ENCODE measurements at places on chromosomes 2 and 18.

DNA sequence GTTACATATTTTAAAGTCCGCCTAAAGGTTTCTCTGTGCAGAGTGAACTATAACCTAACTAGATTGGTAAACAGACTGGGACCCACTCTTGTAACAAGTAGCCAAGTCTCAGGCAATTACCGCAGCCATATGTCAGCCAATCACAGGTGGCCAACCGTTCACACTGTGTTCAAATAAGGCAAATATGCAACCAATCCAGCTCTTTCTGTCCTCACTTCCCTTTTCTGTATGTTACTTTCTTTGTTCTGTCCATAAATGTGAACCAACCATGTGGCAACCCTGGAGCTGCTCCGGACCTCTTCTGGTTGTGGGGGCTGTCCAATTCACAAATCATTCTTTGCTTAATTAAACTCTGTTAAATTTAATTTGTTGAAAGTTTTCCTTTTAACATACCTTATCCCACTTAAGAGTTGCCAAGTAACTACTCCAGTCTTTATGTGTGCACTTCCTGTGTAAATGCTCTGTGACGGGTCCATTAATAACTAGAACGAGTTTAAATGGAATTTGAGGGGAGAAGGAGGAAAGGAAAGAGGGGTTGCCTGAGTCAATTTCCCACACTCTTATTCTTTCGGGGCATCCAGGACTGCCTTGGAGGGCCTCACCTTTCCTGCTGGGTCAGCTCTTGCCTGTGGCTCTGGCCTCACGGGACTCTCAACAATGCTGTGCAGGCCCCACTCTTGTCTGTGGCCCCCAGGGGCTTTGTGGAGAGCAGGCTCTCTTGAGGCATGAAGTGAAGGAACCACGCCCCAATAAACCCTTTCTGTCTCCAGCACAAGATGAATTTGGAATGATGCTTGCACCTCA, 6.6 kb upstream of the RPL37A start:
- peak; percentile 61 for DNase-seq

- no peak for DNase-seq
Observed at GRCh38 chr2:64866797-64867196, 122.4 kb upstream of the SLC1A4 start.

DNA sequence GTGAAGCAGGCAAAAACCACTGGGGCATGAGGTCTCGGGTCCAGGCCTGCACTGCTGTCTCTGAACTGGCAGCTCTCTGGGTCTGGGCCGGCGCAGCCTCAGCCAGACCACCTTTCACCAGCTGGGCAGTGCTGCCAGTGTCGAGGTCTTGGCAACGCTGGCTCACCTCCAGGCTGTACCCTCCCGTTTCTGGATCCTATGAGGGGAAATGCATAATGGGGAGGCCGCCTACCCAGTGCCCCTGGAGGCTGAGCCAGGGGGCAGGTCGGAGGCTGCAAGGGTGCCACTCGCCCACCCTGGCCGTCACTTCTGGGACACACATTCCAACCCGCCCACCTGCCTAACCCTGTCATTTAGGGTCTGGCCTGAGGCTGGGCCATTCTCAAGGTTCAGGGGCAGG, 24.6 kb downstream of the KIF1A start:
- DNase-seq = no peak

- DNase-seq = no peak
Observed at GRCh38 chr2:50449306-50449705, 582.6 kb downstream of the NRXN1 start.

DNA sequence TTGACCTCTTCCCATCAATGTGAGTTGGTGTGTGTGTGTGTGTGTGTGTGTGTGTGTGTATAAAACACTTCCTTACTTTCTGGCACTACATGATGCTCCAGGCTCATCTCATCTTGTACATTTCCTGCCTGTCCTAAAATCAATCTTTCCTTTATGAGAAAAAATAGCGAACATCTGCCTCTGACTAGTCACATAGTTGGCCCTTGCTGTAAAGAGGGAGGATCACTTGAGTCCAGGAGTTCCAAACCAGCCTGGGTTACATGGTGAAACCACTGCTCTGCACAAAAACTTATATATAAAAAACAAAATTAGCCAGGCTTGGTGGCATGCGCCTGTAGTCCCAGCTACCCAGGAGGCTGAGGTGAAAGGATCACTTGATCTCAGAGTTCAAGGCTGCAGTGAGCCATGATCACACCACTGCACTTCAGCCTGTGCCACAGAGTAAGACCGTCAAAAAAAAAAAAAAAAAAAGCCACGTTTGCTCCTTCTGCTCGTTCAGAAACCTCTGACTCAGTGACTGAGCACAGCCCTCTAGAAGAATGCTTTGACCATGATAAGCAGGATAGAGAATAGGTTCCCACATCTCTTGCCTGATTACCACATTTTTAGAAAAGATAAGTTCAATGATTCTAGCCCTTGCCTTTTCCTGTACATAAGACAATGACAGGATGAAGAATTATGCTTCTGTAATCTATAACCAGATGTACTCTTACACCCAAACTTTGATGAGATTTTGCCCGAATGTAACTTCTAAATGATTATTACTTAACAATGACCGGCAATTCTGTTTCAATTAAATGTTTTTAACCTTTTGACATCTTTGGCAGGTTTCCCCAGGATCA, 45.2 kb upstream of the ST3GAL5 start:
- DNase-seq = no peak

- DNase-seq = no peak
Observed at GRCh38 chr18:8767340-8767739, 62.0 kb downstream of the MTCL1 start.

GRCh38 chr2:48207201-48207641, 300.9 kb upstream of the FBXO11 start:
- no peak for DNase-seq

DNA sequence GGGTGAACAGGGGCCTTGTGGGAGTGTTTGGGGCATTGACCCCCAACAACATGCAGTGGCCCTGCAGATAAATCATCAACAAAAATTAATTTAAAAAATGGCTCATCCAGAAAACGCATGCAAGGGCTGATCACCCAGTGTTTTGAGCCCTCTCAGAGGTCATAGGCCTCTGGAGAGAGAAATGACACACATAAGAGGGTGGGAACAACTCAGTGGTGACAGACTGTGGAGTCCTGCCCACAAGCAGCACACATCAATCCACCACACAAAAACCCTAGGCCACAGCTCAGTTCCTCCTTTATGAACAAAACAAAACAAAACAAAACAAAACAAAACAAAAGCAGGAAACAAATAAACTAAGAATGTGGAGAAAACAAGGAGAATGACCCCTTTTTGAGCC, 351.7 kb upstream of the SPHKAP start:
- DNase-seq = no peak

DNA sequence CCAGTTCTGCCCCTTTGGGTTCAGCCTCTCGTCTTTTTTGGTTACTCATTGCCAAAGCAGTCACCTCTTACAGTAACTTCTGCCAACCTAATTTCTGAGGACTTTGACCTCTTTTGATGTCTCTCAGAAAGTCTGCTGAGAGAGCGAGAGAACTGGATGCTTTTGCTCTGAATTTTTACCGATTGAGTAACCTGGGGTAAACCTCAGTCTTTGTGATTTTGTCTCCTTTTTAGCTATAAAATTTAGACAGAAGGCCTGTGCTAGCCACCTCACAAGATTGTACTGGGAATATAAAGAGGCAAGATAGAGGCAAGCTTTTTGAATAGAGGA, 34.8 kb upstream of the IL1R1 start:
- DNase-seq = no peak

- no peak for DNase-seq
Observed at GRCh38 chr2:237885111-237885930, 25.9 kb downstream of the RAMP1 start.

GRCh38 chr2:136212426-136213378, 94.8 kb upstream of the CXCR4 start:
- DNase-seq = peak; percentile 81

DNA sequence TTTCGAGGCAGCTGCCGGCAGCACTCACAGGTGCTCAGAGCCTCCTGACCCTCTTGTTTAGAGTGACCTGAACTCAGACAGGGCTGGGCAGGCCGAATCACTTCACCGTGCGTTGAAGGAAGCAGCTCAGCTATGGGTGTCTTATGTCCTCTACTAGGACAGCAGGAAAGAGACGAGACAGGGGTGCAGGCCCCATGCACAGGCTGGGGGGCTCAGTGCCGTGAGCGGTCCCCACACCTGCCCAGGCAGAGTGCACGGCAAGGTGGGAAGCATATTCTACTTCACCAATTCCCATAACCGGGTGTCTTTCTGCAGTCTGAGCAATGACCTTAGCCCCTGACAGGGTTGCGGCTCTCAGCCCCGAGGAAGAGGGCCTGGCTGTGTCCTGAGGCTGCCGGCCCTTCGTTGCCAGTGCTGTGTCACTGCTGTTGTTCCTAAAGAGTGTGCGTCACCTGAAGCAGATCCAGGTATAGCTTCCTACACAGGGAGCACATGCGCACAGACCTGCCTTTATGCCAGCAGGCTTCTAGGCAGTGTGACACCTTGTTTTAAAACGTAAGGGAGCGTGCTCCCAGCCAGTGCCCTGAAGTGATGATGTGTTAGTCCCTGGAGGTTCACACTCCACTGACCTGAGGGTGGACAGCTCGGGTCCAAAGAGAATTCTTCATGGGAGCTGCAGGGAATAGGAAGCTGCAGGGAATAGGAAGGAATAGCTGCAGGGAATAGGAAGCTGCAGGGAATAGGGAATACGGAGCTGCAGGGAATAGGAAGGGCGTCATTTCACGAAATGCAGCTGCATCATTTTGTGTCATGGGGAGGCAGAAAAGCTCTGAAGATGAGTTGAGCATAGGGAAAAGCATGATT, 207.9 kb upstream of the SALL3 start:
- no peak for DNase-seq

GRCh38 chr2:189379287-189379630, 62.0 kb upstream of the WDR75 start:
- no peak for DNase-seq

DNA sequence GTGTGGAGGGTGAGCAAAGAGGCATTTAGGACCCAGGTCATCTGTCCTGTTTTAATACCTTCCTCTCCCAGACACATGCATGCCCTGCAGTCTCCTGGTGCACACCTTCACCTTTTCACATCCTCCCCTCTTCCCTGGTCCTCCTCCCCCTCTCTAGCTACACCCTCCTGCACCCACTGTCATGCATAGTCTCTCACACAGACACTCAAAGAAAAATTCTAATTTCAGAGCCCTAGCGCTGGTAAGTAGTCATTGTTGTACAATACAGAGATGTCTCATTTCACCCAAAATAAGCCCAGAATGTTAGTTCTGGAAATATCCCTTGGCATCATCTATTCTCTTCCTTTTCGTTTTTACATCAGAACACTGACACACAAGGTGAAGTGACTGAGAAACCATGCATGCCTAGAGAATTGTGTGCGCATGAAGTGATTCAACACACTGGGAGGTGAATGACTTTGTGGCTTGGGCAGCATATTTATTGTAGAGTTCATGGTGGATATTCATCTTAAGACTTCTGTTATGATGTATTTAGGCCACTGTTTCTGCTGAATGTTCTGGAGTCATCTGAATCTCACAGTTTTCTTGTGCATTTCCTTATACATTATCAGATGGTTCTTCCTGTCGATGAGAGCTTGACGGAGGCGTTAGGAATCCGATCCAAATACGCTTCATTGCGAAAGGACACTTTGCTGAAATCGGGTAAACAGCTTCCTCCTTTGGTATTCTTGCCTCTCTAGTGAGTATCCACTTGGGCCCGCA, 69.9 kb downstream of the COA5 start:
- DNase-seq = no peak

- DNase-seq = no peak
Observed at GRCh38 chr2:209253544-209253943, 170.3 kb upstream of the MAP2 start.

DNA sequence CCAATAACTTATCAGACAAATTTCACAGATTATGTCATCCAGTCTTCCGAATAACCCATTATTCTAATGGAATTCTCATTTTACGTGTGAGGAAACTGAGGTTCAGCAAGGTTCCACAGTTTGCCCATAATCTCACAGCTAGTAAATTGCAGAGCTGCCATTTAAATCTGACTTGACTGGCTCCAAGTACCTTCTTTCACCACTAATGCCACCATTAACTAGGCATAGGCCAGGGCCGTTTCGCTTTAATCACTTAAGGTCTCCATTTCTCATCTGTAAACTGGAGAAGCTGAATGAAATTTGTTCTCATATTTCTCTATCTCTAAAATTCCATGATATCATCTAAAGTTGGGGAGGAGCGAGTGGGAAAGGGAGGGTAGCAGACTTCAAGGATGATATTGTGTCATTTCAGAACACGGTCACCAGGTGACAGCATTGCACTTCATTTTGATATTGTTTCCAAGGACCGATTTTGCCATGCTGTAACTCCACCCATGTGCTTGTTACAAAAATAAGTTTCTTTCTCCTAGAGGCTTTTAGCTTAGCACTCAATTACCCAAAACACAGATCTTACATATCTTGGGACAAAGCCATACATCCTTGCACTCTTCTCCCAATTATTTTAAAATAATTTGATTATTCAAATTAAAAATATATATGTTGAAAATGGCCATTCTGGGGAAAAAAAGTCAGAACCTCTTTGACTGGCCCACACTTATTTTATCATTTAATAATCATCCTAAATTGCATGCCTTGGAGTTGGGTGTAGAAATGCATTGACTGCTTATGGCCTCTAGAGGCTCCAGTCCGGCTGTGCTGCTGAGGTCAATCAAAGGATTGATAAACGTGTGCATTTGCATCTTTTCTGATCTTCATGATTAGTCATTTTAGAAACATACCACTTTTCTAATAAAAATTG, 123.8 kb downstream of the AKAIN1 start:
- DNase-seq = peak; percentile 32

DNA sequence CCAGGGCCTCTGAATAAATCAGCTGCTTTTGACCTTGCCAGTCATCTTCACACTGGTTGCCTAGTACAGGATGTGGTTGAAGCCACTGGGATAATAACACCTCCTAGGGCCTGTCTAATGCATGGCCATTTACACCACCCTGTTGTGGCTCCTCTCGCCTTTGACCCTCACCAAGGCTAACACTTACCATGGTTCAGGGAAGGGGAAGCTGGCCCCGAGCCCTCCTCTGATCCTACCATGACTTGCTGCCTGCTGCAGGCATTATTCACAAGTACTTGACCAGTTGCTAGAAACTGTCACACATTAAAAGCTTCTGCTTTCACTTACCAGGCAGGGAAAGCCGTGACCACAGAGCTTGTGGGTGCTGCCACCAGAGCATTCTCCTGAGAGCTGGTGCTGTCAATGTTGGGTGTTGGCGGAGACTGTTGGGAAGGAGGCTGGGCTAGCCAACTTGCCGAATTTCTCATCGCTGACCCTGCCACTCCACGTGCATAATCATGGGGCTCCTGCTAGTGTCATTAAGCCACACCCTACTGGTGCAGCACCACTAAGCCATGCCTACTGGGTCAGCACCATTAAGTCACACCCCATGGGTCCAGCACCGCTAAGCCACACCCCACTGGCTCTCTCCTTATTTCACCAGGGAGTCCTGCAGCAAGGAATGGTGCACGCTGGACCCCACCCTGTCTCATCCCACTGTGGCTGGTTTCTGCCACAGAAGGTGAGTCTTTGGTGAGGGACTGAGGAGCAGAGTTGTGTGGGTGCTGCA, 47.0 kb upstream of the TTC39C start:
- DNase-seq = peak; percentile 70
